ENCODE measurements at places on chromosomes 12 and 14. TPM values are rescaled to one million over a fixed set of nuclear protein-coding genes. Genes with fewer than 3 reads are reported as not detected.

The DNAJC22 gene
- total RNA-seq, result 0.26 TPM

The RDH11 gene
- 101 TPM for total RNA-seq

The NPFF gene
- not detected for total RNA-seq

The WASHC3 gene
- 80.0 TPM for total RNA-seq

GRCh38 chr14:99099051-99099787 is 172.8 kb downstream of the BCL11B start:
- DNase-seq, result no peak

GRCh38 chr14:84195514-84195913 is 1334.4 kb upstream of the FLRT2 start:
- DNase-seq, result no peak

DNA sequence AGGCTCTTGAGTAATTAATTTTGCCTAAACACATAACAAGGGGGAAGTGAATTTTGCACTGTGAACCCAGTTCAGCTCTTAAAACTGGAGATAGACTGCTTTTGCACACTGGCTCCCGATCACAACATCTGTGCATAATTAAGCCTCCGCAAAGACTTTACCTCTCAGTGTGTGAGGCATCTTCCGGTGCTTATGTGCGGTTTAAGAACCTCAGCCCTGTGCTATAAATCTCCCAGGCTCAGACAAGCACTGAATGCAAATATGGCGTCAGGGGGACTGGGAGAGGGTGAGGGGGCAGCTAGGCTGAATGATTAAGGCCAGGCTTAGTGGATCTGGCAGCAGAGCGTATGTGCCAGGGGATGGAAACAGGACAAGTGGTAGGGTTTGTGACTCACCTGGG is 103.3 kb downstream of the ADCK1 start:
- no peak for DNase-seq

DNA sequence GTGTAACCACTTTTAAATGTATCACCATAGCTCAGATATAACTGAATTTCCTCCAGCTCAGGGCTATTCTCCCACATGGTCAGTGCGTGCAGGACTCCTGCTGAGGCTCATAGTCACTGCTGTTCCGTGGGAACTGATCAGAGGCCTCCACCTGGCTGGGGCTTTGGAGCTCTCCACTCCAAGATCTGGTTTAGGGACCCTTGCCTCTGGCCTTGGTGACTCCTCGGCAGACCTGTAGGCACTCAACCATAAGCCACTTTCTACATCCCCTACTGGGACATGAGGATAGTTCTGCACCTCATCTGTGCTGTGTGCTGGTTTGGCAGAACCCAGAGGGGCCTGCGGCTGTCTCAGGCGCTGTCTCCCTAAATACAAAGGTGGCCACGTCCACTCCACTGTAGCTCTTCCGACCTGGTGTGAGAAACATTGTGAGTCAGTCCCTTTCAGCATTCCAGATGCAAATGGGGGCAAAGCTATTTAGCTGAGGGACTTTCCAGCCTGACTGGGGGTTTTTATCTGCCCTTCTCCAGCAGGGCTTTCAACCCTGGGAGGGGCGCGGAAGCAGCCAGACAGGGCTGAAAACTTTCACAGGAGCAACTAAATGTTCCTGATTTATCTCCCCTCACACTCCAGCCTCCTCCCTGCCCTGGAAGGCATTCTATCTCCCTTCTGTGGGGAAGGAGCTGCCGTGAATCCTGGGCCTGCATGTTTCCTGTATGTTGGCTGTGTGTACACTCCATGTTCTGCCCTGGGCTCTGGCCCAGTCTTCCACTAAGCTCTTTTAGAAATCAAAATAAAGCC is 218.3 kb upstream of the DAAM1 start:
- DNase-seq, result no peak

DNA sequence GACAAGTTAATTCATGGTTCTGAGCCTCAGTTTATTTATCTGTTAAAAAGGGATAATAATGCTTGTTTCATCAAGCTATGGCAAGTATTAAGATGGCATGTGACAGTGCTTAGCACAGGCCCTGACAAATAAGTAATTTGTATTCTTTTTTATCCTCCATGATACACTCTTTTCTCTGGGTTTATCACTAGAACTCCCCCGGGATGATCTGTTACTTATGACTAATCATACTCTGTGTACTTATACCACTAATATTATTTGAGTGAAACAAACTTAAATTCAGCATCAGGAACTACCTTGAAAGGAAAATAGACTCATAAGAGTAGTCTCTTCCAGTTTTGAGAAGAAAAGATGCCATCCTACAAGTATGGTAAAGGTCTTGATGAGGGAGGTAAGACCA is 283.8 kb downstream of the PAWR start:
- DNase-seq, result no peak

- DNase-seq, result peak; percentile 42
Observed at GRCh38 chr12:72057330-72057914, 118.8 kb downstream of the TPH2 start.

DNA sequence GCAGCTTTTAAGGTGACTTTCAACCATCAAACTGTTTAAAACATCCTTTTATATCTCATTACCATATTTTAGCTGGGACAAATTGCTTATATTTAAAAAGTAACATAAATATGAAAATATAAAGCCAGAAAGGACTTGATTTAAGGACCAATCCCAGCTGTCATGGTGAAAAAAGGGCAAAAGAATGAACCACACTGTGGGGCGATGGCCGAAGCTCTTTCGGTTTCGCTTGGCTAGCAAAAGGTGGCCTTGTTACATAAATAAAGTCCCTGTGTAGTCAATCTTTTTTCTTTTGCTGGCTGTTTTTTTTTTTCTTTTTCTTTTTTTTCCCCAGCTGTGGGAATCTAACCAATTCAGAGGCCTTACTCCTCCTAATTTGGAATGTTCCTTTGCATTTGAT is 50.9 kb downstream of the FBXO33 start:
- DNase-seq, result no peak

DNA sequence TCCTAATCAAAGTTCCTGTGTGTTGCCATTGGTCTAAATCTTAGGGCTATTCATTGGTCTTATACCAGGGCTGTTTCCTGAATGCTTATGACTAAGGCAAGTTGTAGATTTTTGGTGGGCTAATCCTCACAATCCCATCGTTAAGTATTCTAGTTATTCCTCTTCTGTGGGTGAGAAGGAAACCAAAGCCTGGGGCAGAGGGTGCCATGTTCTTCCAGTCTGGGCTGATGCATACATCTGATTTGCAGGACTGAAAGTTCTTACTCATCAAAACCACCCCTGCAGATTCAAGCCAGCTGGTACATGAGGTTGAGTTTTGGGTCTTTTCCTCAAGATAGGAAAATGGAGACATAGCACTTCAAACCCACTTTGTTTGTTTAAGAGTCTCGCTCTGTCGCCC is 25.7 kb downstream of the PPP1CC start:
- DNase-seq, result no peak

DNA sequence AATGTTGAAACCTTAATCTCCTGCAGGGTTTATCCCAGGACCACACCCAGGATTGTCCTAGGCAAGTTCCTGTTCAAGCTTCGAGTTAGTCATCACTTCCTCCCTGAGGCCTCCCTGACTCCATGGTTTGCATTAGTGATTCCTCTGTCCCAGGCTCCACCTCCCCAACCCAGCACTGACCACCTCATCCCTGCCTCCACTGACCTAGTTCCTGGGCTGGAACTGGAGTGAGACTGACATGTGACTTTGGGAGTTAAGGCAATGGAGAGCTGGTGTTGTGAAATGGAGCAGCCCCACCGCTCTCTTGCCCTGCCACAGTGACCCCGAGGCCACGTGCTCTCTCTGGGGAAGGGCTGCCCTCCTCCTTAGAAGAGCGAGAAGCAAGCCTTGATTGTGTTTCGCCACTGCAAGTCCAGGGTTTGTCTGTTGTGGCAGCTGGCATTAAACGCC is 15.8 kb upstream of the DTX1 start:
- DNase-seq, result peak; percentile 98

DNA sequence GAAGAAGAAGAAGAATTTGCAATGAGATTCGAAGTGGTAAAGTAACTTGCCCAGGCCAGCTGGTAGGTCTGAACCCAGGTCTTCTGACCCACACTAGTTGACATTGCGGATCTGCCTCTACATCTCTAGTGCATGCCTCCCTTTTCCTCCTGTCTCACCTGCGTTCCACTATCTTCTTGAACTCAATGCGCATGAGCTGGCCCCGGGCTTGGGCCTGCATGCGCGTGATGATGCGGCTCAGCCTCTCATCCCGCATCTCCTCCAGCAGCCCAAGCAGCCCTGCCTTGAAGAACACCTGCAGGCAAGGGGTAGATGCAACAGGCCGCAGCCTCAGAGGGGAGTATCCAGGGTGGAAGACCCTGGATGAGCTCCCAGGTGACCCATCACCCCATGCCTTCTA is 11.9 kb downstream of the MYH6 start:
- no peak for DNase-seq

DNA sequence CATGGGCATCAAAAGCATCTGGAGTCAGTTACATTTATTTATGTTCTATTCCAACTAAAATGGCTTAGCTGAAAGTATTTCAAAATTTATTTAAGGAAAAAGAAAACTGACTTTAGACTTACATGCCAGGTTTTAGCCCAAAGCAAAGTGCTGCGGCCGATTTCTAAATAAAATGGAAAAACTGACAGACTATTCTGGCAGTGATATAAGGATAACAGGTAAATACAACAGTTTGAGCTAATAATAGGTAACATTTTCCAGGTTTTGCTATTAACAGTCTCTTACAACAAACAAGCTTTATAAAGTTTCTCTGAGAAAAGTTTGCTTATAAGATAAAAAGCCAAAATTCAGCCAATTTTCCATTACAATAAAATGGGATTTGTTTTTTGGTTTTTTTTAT is 937.2 kb upstream of the FLRT2 start:
- DNase-seq, result no peak

- DNase-seq, result no peak
Observed at GRCh38 chr12:109605016-109605415, 31.4 kb downstream of the MVK start.

DNA sequence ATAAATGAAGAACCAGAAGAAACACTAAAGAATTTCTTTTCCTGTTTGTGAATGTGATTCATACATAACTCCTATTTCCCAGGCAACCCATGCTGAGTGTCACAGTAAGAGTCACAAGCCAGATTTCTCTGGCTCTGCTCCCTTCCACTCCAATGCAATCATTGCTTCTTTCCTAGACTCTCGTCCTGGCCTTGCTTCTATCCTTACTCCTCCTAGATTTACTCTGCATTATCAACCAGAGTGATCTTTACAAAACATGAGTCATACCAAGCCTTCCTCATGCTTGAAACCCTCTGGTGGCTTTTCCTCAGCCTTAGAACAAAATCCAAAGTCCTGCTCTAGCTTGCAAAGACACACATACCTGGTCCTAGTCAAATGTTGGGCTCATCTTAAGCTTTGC is 13.3 kb downstream of the IL22 start:
- peak; percentile 75 for DNase-seq

Measured in bronchial epithelial cell (primary cell).